Breast epithelium (tissue), 4 donors: ENCODE measurements at places on chromosomes 5 and 9. TPM values are rescaled to one million over a fixed set of nuclear protein-coding genes. Genes with fewer than 3 reads are reported as not detected.

GRCh38 chr5:5799826-5800225, 377.3 kb downstream of the ICE1 start:
- no peaks in the 10 kb centered on the region for H3K4me1 ChIP-seq
- H3K4me3 ChIP-seq, result no peak overlapping the region
- no peak overlapping the region for H3K27ac ChIP-seq
- H3K27me3 ChIP-seq, result no peaks in the 10 kb centered on the region
- no peak for DNase-seq

DNA sequence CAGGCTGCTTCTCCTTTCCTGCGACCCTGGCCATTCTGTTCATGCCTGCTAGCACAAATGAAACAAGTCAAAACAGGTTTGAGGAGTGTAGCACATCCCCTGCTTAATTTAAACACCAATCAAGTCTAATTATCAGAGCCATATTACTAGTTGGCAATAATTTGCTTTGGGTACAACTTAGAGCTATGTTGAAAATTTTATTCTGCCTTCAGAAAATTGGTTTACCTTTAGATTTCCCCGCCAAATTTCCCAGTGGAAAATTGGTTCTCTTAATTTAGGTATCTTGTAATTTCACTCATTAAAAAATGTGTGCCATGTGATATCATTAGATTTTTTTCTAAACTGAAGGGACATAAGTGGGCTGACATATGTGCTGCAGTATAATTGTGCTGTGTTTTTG, 265.8 kb downstream of the MAST4 start:
- no peak for DNase-seq
- no peak overlapping the region for H3K27ac ChIP-seq

- no peak overlapping the region for H3K27ac ChIP-seq
- H3K4me1 ChIP-seq, result no peaks in the 10 kb centered on the region
- H3K4me3 ChIP-seq, result no peak overlapping the region
- DNase-seq, result no peak
These were observed 60.3 kb upstream of the RFX3 start for GRCh38 chr9:3586066-3586465.

- no peak overlapping the region for H3K4me3 ChIP-seq
- H3K27me3 ChIP-seq, result no peaks in the 10 kb centered on the region
- no peaks in the 10 kb centered on the region for H3K4me1 ChIP-seq
- H3K27ac ChIP-seq, result no peak overlapping the region
These were observed 567.4 kb downstream of the CCDC171 start for GRCh38 chr9:16120231-16120641.

GRCh38 chr5:14723701-14724132, 59.2 kb downstream of the OTULIN start:
- H3K36me3 ChIP-seq, result no peaks in the 10 kb centered on the region
- no peak overlapping the region for H3K4me3 ChIP-seq
- no peak overlapping the region for H3K27ac ChIP-seq
- H3K27me3 ChIP-seq, result no peaks in the 10 kb centered on the region

The CAPSL gene
- total RNA-seq, result not detected

The PTGES gene
- total RNA-seq, result 25.3 TPM
